OCI-M1 (cell line): ENCODE measurements at places on chromosomes 2 and 18.

GRCh38 chr2:147165697-147166382 is 679.0 kb upstream of the ACVR2A start:
- DNase-seq, result peak; percentile 4

- peak; percentile 86 for DNase-seq
These were observed 16.4 kb upstream of the HNMT start for GRCh38 chr2:137947728-137948336.

GRCh38 chr2:108701806-108702205 is 17.5 kb upstream of the RANBP2 start:
- no peak for DNase-seq

DNA sequence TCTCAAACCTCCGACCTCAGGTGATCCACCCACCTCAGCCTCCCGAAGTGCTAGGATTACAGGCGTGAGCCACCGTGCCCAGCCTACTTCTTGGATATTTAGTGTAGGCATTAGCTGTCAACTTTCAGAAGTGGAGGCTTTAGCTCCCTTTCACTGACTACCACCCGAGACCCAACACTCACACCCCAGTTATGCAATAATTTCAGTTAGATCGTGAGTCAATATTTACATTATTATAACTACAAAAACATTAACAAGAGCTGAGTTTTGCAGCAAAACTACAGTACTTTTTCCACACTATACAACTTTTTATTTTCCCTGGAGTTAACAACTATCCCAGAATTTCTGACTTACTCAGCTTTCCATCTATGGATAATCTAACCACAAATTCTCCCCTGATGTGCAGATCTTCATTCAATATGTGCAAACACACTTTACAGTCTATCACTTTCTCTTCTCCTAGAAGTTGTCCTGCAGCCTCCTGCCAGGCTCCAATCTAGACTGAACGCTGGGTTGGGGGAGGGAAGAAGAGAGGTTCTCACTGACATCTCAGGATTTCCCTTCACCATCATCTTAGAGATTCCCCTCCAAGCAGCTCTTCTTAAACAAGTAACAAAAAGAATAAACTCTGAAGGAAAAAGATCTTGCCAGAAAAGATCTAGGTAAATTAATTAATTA is 10.1 kb downstream of the TBC1D8 start:
- no peak for DNase-seq

DNA sequence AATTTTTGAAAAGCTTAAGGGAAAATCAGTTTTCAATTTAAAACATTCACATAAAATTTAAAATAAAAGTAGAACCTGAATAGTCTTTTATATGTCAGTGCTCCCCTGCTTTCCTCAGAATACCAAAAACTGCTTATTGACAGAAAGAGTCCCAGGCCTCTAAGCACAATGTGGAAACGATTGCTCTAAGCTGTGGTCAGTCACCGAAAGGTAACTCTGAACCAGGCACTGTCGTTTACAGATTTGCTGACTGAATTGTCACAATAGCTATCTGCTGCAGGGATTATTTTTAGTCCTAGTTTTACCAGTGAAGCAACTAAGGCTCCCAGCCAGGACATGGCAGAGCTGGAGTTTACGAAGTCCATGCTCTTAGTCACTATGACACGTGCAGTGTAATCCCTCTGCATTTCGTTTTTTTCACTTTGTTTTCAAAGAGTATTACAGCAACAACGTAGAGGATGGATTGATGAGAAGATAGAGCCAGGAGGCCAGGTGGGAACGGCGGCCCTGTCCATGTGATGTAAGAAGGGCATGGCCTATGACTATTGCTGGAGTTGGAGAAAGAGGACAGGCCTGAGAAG is 28.1 kb upstream of the TMEM247 start:
- DNase-seq, result no peak

DNA sequence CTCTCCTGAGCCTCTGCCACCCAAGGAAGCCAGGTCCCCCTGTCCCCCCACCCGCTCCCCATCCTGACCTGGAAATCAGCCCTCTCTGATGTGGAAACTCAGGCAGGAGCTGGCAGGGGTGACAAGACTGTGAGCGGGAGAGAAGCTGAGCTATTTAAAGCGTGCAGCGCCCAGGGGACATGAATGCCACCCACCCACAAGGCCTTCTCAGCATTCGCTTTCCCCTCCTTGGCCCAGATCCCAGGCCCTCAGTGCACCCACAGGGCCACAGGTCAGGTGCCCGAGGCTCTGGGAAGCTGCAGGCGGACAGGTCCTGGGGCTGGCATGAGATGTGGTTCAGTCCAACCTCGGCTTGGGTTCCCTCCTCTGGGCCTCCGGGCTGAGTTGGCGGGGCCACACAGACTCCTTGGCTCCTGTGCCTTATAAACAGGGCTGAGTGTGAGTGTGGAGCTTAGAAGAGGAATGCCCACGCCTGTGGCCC is 168.3 kb downstream of the SMAD7 start:
- DNase-seq, result no peak

DNA sequence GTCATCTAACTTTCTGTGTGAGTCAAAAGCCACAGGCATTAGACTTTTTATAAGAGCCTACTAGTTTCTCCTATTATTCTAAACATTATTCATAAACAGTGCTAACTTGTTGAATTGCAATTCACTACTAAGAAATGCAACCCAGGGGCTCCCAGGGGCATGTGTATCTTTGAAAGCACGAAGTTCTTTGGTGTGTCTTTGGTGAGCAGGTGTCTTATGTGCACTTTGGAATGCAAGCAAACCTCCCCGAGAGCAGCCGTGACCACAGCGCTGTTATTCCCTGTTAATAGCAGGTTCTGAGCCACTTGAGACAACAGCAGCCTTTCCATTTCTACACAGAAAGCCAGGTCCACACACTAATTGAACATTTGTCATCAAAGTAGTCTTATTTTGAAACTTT is 123.5 kb downstream of the PRKRA start:
- DNase-seq, result no peak

- no peak for DNase-seq
These were observed 75.4 kb downstream of the EXOC6B start for GRCh38 chr2:72750466-72750865.

GRCh38 chr2:26072925-26073768 is 39.3 kb downstream of the RAB10 start:
- peak; percentile 49 for DNase-seq

DNA sequence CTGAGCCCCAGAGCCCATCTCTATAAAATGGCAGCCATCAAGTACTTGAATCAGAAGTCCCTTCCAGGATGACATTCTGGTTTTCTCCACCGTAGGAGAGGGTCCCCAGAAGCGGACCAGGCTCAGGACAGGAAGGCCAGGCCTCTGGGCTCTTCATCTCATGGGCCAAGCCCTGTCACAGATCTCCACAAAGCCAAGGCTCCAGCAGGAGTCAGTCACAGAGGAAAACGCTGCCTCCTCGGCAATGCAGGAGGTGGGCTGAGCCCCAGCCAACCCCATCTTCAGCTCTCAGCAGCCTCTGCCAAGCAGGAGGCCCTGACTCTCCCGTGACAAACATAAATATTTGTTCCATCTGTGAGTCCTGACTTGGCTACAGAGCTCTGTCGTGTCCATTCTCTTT is 39.4 kb upstream of the GPAT2 start:
- DNase-seq, result no peak

- peak; percentile 63 for DNase-seq
These were observed 2.9 kb downstream of the AGPS start for GRCh38 chr2:177395351-177396065.

- no peak for DNase-seq
These were observed 175.0 kb downstream of the L3MBTL4 start for GRCh38 chr18:6239716-6240115.

DNA sequence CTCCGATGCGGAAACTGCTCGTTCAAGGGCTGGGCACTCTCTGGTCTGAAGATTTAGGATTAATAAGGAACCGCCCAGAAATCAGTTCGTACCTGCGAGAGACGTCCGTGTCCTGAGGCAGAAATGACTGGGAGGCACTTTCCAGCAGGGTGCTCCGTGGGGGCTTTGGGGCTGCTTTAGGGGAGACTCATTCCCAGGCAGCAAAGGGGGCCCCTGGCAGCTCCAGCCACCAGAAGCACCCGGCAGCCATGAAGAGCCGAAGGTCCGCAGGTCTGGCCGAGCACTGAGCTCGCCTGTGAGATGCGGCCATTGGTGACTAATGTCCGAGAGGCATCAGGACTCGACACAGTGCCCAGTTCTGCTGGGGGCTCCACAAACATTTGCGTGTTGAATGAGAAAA is 20.9 kb downstream of the KCNG2 start:
- DNase-seq, result no peak

GRCh38 chr2:146477383-146477782 is 1367.4 kb upstream of the ACVR2A start:
- DNase-seq, result no peak

DNA sequence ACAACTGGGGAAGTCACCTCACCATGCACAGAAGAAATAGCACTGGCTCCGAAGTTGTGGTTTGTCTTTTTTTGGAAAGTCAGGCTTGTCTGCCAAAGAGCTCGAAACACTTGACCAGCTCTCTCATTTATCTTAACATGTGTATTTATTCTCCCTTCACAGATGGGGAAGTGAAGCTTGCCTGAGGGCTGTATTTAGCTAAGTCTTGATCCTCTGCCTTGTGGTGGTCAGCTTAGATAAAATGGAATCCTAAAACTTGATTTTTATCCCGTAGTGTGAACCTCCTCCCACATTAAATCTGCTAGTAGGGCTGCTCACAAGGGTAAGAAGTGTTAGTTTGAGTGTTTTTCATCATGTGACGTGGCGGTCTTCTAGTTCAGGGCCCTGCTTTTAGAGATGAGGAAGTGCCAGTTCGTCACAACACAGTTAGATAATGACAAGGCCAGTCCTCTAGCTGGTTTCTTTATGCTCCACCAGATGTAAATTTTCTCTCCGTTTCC is 89.7 kb downstream of the TMEM247 start:
- peak; percentile 98 for DNase-seq

DNA sequence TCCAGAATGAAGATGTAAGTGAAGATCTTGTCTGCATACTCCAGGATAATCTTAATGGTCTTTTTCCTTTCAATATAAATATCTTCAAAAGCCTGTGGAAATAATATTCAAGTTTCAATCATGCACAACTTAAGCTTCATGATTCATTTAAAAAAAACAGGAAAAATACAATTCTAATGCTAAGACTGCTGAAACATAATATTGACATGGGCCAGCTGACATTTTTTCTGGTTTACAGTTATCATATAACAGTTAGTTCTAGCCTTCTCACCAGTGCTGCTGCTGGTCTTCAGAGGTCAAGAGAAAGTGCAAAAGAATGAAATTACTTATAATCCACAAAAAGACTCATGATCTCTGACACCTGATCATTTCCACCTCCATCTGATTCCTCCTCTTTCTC is 110.4 kb upstream of the SCN1A start:
- DNase-seq, result no peak

- no peak for DNase-seq
These were observed 47.5 kb downstream of the KDM3A start for GRCh38 chr2:86488561-86489250.

GRCh38 chr2:29182920-29183319 is 67.7 kb downstream of the CLIP4 start:
- no peak for DNase-seq

GRCh38 chr2:182015334-182016109 is 29.9 kb downstream of the PPP1R1C start:
- DNase-seq, result no peak

GRCh38 chr18:6781142-6781714 is 51.7 kb downstream of the ARHGAP28 start:
- DNase-seq, result no peak

DNA sequence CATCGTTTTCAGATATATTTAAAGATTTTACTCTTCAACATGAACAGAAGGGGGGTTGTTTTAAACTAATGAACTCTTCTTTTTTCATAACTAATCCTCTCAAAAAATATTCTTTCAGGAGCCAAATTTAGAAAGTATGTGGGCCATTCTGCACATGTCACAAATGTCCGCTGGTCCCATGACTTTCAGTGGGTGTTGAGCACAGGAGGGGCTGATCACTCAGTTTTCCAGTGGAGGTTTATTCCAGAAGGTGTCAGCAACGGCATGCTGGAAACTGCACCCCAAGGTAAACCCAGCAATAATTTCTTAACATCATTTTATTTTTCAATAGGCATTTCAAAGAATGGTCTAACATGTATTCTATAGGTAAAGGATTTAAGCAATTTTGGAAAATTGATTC is 136.0 kb downstream of the EML6 start:
- no peak for DNase-seq
